Activated CD8-positive, alpha-beta memory T cell treated with anti-CD3 and anti-CD28 coated beads, Interleukin-2, amount 10 ng/mL, durations not matched to agents 7 days and 5 days (primary cell): ENCODE measurements at places on chromosomes 11 and 22.
A peak's percentile ranks its signal among the peaks of the same experiment; 100 is the strongest.

DNA sequence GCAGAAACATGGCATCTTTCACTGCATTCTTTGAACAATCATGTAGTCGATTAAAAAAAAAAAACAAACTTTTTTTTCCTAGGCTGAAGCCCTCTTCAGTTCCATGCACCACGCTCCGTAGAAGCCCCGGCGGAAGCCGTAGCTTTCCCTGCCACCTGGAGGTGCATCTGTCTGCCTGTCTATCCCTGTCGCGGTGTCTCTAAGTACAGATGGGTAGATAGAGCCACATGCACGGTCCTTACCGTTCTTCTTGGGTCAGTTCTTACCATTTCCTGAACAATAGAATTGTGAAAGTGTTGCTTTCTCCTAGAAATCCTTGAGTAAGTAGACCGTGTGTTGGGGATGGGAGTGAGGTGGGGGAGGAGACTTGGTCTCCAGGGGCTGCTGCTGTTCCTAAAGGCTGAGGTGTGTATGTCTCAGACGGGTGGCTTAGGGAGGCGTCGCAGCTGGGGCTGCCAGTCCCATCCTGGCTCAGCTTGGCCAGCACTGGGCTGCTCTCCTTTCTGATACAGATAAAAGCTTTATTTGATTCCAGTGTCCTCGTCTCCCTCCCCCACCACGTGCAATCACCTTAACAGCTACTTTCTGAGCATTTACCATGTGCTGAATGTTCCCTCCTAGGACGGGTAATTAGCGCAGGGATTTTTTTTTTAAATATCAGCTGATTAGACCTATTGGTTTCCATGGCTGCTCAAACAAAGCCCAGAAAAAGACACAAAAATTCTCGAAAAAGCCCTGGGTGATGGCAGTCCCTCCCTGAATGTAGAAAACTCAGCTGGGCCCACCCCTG is 46.8 kb downstream of the MACROD1 start:
- DNase-seq: no peak

- no peak for DNase-seq
Observed at GRCh38 chr11:82521427-82521826, 212.2 kb downstream of the FAM181B start.

DNA sequence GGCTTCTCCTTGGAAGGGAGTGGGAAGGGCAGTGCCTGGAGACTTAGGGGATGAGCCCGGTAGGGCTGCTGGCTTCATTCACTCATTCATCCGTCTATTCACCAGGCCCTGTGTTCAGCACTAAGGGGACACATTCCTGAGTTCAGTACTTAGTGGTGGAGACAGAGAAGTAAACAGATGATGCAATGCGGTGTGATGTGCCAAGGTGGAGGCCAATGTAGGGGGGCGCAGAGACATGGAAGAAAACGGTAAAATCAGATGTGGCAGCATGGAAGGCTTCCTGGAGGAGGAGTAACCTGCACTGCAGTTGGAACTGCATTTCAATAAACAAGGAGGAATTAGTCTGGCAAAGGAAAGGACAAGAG is 21.3 kb downstream of the GRIK4 start:
- no peak for DNase-seq

DNA sequence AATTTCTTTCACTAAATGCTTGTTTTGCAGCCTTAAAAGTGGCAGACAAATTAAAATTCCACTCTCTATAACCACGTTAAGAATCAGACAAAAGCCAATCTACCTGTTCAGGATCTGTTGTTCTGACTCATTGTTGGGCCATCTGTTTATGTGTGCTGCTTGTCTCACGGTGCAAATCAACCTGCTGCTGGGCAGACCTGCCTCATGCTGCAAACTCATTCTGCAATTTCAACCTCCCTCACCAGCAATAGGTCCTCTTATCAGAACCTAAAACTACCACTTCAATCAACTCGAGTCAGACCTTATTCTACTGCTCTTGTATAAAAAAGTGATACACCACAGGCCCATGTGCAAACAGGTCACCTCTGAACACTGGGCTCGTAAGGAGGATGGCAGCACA is 75.1 kb downstream of the LARGE2 start:
- DNase-seq: no peak

GRCh38 chr11:47061429-47062178 is 115.1 kb downstream of the ARFGAP2 start:
- no peak for DNase-seq

- no peak for DNase-seq
Observed at GRCh38 chr22:32612834-32613233, 138.2 kb downstream of the FBXO7 start.

- no peak for DNase-seq
Observed at GRCh38 chr22:25351631-25352293, 132.3 kb downstream of the CRYBB2 start.

DNA sequence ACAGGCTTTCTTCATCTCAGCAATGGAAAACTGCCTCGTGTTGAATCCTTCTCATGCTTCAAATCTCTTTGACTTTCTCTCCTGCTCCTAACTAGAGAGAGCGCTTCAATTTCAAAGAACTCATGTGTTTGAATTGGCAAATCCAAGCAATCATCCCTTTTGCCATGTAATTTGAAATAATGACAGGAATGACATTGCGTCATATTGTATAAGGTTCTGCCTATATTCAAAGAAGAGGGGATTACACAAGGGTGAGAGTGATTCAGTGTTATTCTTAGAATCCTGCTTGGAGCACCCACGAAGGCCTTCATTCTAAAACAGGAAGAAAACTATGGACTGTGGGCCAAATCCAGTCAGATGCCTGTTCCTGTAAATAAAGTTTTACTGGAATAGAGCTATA is 720.6 kb downstream of the JRKL start:
- DNase-seq: no peak

GRCh38 chr11:47411884-47412746 is 3.7 kb downstream of the SLC39A13 start:
- peak; percentile 67 for DNase-seq

- DNase-seq: no peak
Observed at GRCh38 chr11:9825315-9825714, 161.4 kb downstream of the SWAP70 start.

DNA sequence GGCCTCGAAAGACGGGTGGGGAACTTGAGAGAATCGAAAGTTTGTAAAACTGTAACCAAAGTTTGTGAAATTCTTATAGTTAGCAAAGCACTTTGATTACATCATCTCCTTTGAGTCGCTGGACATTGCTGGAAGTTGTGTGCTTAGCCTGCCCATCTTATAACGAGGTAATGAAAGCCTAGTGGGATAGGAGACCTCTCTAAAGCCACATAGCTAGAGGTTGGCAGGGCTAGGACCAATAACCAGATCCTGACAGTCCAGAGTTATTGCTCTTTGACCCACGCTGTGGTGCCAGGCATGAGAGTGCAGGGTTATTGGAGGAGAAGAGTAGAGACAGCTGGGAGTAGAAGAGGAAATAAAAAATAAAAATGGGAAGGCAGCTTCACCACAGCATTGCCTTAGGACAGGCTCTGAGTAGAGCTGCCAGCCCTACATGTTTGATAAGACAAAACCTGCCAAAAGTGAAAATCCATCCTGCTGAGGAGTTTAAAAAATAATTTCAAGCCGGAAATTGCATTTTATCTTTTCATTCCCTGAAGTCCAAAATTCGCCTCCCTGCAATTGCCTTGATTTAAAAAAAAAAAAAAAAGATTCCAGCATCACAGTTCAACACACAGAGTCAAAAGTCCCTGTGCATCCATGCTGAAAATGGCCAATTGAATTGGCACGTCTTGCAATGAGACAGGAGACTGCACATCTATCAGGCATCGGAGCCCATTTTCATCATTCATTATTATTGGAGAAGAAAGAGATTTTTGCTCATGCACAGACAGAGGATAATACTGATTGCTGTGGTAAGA is 225.5 kb upstream of the POU2AF2 start:
- no peak for DNase-seq

DNA sequence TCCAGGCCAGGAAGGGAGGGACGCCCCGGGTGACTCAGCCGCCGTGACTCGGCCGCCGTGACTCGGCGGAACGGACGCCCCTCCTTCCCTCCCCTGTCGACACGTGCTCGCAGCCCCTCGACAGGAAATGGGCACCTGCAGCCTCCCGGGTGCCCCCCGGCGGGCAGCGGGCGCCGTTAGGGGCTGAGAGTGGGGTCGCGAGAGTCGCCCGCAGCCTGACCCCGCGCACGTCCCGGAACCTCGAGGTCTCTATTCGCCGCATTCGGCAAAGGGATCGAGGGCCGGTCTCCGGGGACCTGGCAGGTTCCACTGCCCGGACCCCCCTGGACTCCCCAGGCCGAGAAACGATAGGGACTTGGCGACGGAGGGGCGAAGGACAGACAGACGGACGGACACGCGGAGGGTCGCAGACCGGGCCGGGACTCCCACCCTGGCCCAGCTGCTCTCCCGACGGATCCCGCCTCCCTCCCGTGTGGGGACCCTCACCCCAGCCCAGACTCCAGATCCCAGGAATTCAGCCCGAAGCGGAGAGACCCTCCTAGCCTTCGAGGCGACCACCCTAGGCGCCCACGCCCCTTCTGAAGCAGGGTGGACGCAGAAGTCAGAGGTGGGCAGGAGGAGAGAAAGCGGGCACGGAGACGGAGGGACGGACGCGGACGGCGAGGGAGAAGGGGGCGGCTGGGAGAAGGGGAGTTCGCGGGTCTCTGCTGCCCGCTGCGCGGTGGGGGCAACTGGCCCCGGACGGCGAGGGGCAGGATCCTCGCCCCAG is 648 bp downstream of the FOSL1 start:
- peak; percentile 83 for DNase-seq

DNA sequence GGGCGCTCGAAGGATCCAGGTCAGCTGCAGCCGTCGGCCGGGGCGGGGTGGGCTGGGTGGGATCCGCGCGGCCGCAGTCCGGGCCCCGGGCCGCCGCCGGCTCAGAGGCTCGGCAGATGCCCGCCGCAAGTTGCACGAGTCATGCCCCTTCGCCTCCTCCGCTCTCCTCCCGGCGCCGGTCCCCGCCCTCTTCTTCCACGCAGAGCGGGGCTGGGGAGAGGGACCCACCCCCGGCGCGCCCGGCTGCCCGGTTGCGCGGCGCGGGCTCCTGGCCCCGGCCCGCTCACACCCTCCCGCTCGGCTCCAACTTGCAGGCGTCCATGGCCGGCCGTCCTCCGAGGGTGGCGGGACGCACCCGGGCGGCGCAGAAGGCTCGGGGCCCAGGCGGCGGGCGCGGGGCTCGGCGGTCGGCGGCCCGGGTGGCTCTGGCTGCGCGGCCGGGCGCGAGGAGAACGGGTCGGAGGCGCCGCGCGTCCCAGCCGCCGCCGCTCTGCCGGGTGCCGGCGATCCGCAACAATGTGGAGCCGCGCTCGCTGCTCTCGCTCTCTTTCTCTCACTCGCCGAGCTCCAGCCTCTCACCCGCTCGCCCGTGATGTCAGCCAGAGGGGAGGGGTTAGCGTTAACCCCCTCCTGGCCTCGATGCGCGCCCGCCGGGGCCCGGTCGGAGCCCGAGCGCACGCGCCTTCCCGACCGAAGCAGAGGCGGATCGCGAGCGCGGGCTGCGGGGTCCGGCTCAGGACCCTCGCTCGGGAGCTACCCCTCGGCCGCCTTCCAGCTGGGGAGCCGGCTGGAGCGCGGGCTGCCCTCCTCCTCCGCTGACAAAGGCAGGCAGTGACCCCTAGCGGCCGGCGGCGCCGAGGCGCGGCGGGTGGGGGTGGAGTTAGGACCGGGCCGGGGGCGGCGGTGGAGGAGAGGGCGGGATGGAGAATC is at the start of gene NECTIN1:
NECTIN1 (minus strand) TSS at position 550 of the 930 bp plus-strand sequence. CDS start 647 bp downstream, outside the sequence.
- peak; percentile 85 for DNase-seq

DNA sequence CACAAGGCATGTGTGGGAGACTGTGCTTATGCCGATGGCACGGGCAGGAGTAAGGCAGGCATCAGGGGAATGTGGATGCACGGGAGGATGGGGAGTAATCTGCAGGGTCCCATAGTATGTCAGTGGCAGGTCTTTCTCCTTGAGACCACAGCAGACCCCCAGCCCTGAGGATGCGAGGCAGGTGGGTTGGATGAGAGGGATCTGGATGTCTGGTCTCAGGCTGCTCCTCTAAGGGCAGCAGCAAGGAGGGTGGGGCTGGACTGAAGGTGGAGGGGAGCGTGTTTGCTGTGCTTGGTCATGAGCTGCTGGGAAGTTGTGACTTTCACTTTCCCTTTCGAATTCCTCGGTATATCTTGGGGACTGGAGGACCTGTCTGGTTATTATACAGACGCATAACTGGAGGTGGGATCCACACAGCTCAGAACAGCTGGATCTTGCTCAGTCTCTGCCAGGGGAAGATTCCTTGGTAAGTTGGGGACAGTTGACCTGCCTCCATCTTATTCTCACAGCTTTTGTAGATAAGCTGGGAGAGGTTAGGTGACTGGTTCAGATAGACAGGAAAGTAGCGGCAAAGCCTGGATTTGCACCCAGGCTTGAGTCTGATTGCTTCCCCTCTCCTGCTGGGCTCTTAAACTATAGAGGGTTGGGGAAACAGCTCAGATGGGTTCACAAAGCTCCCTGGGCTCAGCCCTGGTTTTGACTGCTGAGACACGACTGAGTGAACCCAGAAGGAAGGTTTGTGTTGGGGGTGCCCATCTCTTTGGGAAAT is at the start of gene APOL1:
APOL1 (plus strand) TSS at position 380 of the 769 bp plus-strand sequence. CDS start 1,823 bp downstream, outside the sequence.
- peak; percentile 80 for DNase-seq

GRCh38 chr11:28269586-28269985 is 161.4 kb downstream of the METTL15 start:
- no peak for DNase-seq

DNA sequence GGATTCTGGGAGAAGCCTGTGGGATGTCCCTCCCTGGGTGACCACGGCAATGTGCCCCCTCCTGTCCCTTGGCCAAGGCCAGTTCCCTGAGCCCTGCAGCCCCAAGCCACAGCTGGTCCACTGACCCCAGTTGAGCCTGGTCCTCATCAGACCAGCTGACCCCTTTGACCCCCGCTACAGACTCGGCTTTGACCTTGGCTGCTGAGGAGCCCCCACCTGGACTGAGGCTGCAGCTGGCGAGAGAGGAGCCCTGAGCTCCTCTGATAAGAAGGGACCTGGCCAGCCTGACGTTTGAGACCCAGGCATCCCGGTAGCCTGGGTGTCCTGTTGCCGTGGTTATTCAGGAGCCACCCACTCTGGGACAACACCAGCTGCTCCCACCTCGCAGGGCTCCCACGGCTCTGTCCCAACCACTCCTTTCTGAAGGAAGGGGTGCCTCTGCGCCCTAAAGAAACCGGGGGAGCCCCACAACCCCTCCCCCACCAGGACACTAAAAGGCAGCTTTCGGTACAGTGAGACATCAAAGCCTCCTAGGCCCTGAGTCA is 3.0 kb downstream of the ASCL2 start:
- DNase-seq: peak; percentile 39

GRCh38 chr11:90558328-90558865 is 335.5 kb upstream of the CHORDC1 start:
- no peak for DNase-seq
